ENCODE measurements at places on chromosomes 3 and 15.
A peak's percentile ranks its signal among the peaks of the same experiment; 100 is the strongest.

GRCh38 chr3:54033761-54034160 is 88.6 kb upstream of the CACNA2D3 start:
- DNase-seq: no peak

DNA sequence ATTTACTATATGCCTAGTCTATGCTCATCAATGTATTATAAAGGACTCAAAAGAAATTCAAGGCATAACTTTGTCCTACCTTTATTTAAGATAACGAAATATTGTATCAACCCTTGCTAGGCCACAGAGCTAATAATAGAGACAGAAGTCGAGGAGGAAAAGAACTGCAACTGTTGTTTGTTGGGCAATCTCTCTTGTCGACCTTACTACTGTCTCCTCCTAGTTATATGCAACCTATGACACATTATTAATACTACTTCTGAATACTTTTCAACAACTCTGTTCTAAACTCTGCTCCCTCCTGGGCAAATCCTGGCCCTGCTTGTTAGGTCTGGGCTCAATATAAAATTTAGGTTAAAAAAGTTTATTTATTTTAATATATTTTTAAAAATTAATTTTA is 24.6 kb downstream of the SPPL2A start:
- DNase-seq: peak; percentile 21

GRCh38 chr15:38534691-38535090 is 29.9 kb downstream of the RASGRP1 start:
- DNase-seq: no peak

DNA sequence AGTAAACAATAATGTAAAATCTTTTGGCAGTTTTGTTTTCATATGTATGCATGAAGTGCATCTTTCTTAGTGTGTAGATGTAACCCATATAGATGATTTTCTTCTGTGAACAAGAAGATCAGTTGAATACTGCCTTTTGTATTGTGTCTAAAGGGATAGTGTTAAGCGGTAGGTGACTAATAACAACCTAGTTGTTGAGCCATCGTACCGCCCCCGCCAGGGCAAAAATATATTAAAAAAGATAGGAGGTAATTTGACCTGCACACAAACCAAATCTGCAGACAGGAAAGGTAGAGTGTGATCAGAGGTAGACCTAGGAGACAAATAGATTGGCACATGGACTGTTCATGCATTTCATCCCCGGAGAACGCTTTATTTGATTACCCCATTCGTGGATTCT is 3.3 kb upstream of the GMNC start:
- no peak for DNase-seq

DNA sequence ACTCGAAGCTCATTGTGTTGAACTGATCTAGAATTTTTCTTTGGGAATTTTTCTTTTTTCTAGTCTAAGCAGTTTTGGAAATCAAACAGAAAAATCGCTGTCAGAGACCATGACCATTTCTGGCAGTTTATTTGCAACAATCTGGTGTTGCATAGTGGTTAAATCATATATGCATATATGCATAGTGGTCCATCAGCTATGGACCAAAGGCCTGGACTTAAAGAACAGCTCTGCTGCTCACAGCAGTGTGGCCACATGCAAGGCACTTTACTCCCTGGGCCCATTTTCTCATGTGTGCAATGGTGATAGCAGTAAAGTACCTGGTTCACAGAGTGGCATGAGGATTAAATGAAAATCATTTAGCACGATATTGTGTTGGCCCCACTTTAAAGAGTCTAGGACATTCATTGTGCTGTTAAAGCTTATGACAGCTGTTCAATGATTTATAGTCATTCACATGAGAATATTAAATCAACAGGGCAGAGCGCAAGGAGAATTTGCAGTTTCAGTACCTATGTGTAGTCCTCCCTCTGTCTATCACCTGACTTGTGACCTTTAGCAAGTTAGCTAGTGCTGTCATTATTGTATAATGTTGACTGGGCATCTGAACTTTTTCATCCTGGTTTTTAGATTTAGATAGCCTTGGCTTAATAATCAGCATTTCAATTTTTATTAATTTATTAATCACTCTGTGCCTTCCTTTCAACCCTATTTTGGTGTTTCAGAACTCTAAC is 46.4 kb downstream of the BLM start:
- DNase-seq: no peak

GRCh38 chr15:89662893-89663626 is 7.8 kb upstream of the KIF7 start:
- peak; percentile 96 for DNase-seq

GRCh38 chr15:40307421-40308211 is at the start of gene PLCB2:
PLCB2 (minus strand) TSS chr15:40307935; CDS start chr15:40307672, 263 bp downstream.
- DNase-seq: no peak

GRCh38 chr15:27249760-27250109 is 278.8 kb downstream of the GABRG3 start:
- DNase-seq: no peak

GRCh38 chr15:62326460-62327011 is 161.5 kb upstream of the C2CD4B start:
- no peak for DNase-seq

- DNase-seq: no peak
These were observed 76.9 kb downstream of the CTNNB1 start for GRCh38 chr3:41276191-41276590.

GRCh38 chr3:32321095-32321790 is 70.4 kb upstream of the CMTM7 start:
- DNase-seq: no peak

- no peak for DNase-seq
These were observed 269.4 kb upstream of the PEX5L start for GRCh38 chr3:180306155-180306554.

- peak; percentile 1 for DNase-seq
These were observed 294.5 kb upstream of the LMCD1 start for GRCh38 chr3:8206971-8207617.

DNA sequence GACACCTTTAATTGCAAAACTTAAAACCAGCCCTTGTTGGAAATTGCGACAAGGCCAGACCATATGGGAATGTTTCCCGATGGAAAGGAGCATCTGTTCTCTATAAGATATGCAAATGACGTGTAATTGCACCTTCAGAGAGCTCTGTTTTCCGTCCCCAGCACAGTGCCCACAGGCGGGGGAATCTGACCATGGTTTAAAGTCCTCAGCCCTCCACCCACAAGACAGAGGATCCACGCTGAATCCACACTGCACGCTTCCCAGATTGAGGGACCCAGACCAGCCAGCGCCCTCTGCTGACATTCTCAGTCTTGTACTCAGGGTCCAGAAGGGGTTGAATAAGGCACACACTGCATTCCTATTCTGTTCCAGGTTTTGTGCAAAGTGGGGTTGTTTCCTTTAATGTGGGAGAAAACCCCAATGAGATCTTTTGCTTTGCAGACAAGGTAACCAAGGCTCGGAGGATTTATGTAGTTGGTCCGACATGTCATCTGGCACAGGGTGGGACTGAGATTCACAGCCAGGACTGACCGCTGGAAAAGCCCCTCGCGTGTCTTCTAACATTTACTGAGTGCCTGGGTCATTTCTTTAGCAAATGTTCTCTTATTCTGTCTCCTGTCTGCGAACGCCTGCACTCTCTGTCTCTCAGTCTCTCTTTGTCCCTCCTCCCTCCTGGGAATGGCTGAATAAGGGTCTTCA is 36.8 kb upstream of the KLHL25 start:
- DNase-seq: peak; percentile 54

DNA sequence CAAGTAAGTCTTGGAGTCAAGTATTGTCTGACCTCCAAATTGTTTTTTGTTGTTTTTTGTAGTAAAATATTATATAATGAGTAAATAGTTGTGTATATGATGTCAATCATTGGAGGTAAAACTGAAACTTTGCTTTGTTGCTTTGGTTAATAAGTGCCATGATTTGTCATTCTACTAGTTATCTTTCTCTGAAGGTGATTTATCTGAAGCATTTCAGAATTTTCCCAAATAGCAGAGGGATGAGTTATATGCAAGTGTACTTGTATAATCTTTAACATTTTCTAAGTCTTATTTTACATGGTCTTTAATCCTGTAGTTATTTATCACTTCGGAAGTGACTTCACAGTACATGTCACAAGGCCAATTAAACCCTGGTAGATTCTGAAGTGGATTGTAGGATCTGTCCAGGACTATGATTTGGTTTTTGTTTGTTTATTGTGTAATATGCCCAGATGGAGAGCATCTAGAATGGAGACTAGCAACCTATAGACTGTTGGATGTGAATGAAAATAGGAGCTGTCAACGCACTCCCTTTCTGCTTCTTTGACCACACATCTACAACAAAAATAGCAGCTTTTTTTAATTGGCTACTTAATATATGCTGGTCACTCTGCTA is 93.1 kb upstream of the SAMMSON start:
- peak; percentile 7 for DNase-seq

DNA sequence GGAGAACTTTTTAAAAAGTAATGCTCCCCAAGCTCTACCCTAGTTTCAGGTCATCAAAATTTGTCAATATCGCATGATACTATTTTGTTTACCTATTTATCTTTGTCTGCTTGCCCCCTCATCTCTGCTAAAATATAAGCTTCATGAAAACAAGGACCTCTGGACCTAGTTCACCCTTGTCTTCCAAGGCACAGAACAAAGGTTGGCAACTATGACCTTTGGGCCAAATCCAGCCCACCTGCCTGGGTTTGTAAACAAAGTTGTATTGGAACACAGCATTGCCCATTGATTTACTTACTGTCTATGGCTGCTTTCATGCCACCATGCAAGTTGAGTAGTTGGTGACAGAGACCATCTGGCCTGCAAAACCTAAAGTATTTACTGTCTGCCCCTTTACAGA is 462.2 kb upstream of the SUCLG2 start:
- DNase-seq: no peak

- DNase-seq: peak; percentile 53
These were observed 116.1 kb downstream of the ANP32A start for GRCh38 chr15:68704496-68705021.

- no peak for DNase-seq
These were observed 36.9 kb upstream of the COL8A1 start for GRCh38 chr3:99601515-99601914.

DNA sequence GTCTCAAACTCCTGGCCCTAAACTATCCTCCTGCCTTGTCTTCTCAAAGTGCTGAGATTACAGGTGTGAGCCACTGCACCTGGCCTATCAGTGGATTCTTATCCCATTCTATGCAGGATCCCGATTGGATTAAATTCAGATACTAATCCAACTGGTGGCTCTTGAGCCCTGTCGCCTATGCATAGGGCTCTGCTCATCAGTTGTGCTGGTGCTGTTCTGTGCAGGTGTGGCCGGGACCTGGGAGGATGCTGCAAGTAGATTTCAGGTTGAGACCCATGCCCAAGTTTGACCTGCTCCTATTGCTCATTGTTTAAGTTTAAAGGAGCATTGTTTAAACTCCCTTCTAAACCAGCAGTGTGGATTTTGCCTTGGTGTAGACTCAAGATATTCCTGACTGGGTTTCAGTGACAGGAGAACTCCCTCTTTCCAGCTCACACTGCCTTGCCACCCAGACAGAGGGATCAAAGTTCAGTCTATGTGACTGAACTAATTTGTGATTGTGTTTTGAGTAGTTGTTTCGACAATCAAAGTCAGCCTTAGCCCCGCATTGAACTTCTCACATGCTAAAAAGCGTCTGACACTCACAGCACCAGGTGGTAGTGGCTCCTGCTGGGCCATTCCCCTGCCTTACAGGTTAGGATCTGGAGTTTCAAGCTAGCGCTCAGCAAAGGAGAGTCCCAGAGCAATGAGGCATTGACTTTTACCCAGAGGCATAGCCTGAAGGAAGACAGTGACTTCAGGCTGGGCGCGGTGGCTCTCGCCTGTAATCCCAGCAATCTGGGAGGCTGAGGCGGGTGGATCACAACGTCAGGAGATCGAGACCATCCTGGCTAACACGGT is 45.0 kb upstream of the PIK3CB start:
- no peak for DNase-seq

DNA sequence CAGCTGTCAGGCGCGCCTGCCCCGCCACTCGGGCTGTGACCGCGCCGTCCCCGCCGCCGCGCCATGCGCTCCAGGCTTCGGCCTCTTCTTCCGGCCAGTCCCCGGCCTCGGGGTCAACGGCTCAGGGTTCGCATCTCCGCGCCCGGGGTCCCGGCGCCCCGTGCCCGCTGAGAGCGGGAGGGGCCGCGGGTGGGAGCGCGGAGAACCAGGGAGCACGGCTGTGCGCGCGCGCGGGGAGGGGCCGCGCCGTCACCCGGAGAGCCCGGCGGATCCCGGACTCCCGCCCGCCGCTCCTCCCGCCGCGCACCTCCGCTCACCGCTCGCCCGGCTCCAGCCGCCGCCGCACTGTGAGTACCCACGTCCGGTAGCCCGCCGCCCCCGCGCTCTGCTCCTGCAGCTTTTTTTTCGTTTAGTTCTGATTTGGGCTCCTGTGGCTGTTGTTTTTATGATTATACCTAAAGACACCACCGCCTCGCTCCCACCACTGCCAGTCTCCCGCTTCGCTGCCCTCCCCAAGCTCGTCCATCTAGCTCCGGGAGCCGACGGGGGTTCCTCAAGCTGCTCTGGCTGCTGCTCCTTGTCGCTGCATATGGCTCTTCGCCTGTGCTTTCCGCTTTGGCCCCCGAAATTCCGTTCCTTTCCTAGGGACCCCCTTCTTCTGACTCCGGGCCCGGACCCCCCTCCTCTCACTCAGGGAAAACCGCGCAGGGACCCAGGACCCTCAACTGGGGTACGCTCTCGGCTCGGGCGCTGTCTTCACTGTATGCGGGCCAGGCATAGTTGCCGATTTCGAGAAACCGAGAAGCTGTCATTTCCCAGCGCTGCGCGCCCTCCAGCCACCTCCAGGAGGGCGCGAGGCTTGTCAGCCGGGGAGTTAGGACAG is 1.8 kb upstream of the SKOR1 start:
- no peak for DNase-seq

GRCh38 chr15:32659340-32660155 is 18.0 kb downstream of the SCG5 start:
- no peak for DNase-seq

DNA sequence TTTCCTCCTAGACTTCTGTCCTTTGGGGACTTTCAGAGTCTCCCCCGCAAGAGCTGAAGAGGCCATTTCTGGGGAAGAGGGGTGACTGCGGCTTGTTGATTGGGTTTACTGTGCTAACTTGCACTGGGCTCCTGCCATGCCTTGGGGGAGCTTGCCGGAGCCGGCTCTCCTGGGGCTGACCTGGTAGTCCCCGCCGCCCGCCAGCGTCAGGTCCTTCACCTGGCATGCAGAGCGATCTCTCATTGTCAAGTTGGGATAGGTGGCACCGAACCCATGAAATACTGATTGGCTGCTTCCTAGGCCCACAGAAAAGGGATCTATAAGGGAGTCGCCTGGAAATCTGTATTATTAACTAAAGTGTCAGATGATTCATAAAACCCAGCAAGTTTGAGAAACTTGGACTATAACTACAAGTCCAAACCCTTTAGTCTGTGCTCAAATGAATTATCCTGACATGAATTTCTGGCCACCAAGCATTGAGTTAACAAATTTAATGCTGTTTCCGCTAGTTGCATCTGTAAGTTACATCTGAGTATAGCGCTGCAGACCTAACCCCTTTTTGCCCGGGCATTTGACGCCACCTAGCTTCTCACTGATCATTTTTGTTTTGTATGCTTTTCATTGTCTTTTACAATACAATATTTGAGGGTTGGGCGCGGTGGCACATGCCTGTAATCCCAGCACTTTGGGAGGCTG is 607 bp upstream of the IMP3 start:
- peak; percentile 55 for DNase-seq

GRCh38 chr3:181917027-181917426 is 205.3 kb downstream of the SOX2 start:
- no peak for DNase-seq

GRCh38 chr15:74964794-74965193 is 8.2 kb upstream of the RPP25 start:
- DNase-seq: peak; percentile 15

All from amniotic epithelial cell (primary cell).